ENCODE measurements at places on chromosomes 11 and 22.

DNA sequence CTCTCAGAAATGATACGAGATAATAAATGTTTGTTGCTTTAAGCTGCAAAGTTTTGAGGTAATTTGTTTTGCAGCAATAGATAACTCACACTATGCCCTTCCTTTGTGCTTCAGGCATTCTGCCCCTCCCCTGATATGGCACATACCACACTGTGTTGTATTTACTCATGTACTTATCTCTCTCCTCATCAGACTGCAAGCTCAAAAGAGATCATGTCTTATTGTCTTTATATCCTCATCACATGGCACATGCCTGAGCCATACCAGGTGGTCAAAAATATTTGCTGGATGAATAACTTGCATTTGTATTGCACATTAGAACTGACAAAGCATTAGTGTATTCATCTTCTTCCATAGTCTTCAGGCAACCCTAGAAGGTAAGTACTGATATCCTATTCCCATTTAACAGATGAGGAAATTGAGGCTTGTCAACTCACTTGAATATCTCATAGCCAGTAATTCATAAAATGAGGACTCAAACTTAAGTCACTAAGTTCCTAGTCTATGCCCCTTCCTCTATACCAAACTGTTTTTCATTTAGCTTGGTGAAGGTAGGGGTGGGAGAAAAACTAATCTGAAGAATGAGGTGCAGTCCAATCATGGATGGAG is 83.9 kb upstream of the EED start:
- no peaks in the 10 kb centered on the region for H3K36me3 ChIP-seq
- H3K27ac ChIP-seq = no peak overlapping the region
- H3K27me3 ChIP-seq = no peaks in the 10 kb centered on the region
- no peak overlapping the region for H3K4me3 ChIP-seq

GRCh38 chr22:43535741-43536140 is 123.9 kb downstream of the MPPED1 start:
- H3K4me3 ChIP-seq = no peak overlapping the region
- H3K4me1 ChIP-seq = no peaks in the 10 kb centered on the region
- no peaks in the 10 kb centered on the region for H3K36me3 ChIP-seq
- H3K27ac ChIP-seq = no peak overlapping the region
- H3K27me3 ChIP-seq = no peaks in the 10 kb centered on the region

DNA sequence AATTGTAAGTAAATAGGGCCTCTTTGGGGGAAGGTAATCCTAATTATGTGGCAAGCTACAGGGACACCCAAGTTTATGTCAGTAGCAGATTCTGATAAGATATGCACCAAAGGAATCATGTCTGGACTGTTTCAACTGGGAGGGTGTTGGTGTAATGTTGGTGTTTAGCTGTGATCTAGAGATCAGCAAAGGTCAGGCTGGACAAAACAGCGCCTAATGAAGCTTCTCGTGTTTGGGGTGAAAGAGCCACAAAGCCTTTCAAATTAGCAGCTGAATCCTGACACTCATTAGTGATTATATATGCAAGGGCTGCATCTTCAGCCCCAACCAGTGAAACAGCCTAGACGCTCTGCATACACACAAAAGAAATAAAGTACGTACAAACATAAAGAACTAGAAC is 106.3 kb downstream of the MPPED2 start:
- H3K27ac ChIP-seq = peak overlapping the region; percentile 25
- H3K4me1 ChIP-seq = peaks cover 8% of the 10 kb centered on the region
- no peaks in the 10 kb centered on the region for H3K27me3 ChIP-seq

DNA sequence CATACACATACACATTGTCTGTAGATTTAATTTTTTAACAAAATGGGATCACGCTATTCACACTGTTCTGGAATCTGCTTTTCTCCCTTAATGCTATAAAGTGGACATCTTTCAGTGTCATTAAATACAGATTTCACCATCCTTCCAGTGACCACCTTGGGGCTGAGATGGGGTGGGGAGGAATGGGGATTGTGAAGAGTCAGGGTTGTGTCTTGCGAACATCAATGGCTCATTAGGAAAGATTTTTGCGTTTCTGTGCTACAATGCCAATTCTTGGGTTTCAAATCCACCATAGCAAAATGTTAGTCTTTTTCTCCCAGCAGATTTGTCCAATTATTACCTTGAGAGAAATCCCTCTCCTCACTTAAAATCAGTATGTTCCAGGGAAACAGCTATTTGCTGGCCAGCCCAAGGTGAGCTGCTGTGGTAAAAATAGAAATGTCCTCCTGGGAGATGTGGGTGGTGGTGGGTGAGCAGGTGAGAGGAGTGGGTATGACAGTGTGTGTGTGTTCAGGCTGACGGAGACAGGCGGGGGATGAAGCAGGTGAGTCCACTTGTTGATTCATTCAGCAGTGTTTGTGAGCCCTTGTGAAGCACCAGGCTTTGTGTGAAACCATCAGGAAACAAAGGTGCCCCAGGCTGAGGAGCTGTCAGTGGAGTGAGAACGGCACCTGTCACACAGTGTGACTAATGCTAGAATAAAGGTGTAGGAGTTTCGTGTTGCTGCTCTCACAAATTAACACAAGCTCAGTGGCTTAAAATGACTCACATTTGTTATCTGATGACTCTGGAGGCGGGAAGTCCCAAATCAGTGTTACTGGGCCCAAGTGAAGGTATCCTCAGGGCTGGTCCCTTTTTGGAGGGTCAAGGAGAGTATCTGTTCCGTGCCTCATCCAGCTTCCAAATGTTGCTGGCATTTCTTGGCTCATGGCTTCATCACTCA is 1.7 kb upstream of the CBX6 start:
- H3K27me3 ChIP-seq = no peaks in the 10 kb centered on the region
- no peak overlapping the region for H3K4me3 ChIP-seq
- no peaks in the 10 kb centered on the region for H3K36me3 ChIP-seq
- peaks cover 9% of the 10 kb centered on the region for H3K4me1 ChIP-seq
- no peak for DNase-seq

GRCh38 chr22:20647586-20648305 is 126.2 kb upstream of the SERPIND1 start:
- no peak overlapping the region for H3K4me3 ChIP-seq
- no peaks in the 10 kb centered on the region for H3K27me3 ChIP-seq
- DNase-seq = no peak
- H3K27ac ChIP-seq = no peak overlapping the region
- no peaks in the 10 kb centered on the region for H3K36me3 ChIP-seq

DNA sequence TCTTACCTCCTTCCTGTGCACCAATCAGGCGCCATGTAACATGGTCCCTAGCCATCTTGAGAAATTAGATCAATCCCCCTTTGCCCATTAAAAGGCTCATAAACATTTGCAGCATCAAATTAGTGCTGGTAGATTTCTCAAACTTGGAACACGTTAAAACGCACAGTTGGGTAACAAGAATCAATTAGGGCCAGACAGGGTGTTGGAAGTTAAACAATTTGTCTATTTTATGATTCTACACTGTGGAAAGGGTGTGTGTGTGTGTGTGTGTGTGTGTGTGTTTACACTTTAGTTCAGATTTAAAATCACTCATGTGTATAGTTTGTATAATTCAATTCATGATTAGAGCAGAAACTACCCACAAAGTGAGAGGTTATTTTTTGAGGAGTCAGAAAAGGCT is 682.0 kb downstream of the OPCML start:
- H3K27ac ChIP-seq = no peak overlapping the region
- no peak overlapping the region for H3K4me3 ChIP-seq
- H3K36me3 ChIP-seq = no peaks in the 10 kb centered on the region
- H3K4me1 ChIP-seq = no peaks in the 10 kb centered on the region

- no peak overlapping the region for H3K27ac ChIP-seq
- no peaks in the 10 kb centered on the region for H3K36me3 ChIP-seq
- no peaks in the 10 kb centered on the region for H3K4me1 ChIP-seq
- H3K4me3 ChIP-seq = no peak overlapping the region
- H3K27me3 ChIP-seq = no peaks in the 10 kb centered on the region
Measured at GRCh38 chr11:9330387-9331384, 16.3 kb upstream of the TMEM41B start.

- H3K4me1 ChIP-seq = peaks cover 3% of the 10 kb centered on the region
- peak; percentile 53 for DNase-seq
- no peaks in the 10 kb centered on the region for H3K27me3 ChIP-seq
- no peak overlapping the region for H3K27ac ChIP-seq
Measured at GRCh38 chr11:61657566-61658290, 22.5 kb upstream of the DAGLA start.

GRCh38 chr22:31091106-31091975 is 10.2 kb downstream of the SMTN start:
- H3K4me1 ChIP-seq = no peaks in the 10 kb centered on the region
- peak overlapping the region; percentile 14 for H3K4me3 ChIP-seq
- H3K36me3 ChIP-seq = peaks cover 25% of the 10 kb centered on the region
- DNase-seq = no peak
- peak overlapping the region; percentile 53 for H3K27ac ChIP-seq

DNA sequence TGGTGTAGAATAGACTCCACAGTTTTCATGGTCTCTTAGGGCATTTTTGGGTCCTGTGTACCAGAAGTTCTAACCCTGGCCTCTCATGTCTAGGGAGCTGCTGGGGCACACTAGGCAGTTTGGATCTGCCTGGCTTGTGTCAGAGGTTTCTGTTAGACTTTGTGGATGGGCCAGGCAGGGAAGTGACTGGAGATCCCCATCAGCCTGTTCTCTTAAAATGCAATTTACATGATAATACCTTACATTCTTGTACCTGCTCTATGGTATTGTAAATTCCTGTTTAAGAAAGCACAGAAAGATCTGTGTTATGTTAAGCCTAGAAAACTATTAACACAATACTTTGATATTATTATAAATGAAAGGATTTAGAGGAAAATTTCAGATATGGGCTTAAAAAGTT is 104.0 kb downstream of the ARHGAP42 start:
- no peaks in the 10 kb centered on the region for H3K4me1 ChIP-seq
- no peak for DNase-seq
- H3K27ac ChIP-seq = no peak overlapping the region

DNA sequence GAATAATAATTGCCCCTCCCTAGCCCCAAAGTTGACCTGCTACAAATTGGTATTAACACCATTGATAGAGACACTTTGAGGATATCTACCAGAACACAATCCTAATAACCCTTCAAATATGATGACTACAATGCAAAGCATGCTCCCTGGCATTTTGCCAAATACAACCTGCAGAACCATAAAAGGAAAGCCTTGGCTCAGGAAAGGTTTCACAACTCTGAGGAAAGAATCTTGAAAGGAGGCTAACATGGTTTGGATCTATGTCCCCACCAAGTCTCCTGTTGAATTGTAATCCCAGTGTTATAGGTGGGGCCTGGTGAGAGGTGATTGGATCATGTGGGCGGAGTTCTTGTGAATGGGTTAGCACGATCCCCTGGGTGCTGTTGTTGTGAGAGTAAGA is 140.4 kb upstream of the ARHGAP42 start:
- H3K36me3 ChIP-seq = no peaks in the 10 kb centered on the region
- H3K27ac ChIP-seq = no peak overlapping the region
- no peaks in the 10 kb centered on the region for H3K4me1 ChIP-seq
- no peak for DNase-seq
- no peak overlapping the region for H3K4me3 ChIP-seq

GRCh38 chr22:42926104-42926503 is 69.0 kb upstream of the ARFGAP3 start:
- no peaks in the 10 kb centered on the region for H3K36me3 ChIP-seq
- no peaks in the 10 kb centered on the region for H3K27me3 ChIP-seq
- H3K4me3 ChIP-seq = no peak overlapping the region
- DNase-seq = peak; percentile 77

- H3K4me1 ChIP-seq = no peaks in the 10 kb centered on the region
- H3K27ac ChIP-seq = no peak overlapping the region
- no peak for DNase-seq
- H3K4me3 ChIP-seq = no peak overlapping the region
- H3K36me3 ChIP-seq = no peaks in the 10 kb centered on the region
Measured at GRCh38 chr11:42996421-42997307, 315.1 kb upstream of the API5 start.

- no peaks in the 10 kb centered on the region for H3K4me1 ChIP-seq
- DNase-seq = no peak
- H3K27me3 ChIP-seq = no peaks in the 10 kb centered on the region
- H3K36me3 ChIP-seq = no peaks in the 10 kb centered on the region
Measured at GRCh38 chr11:101944923-101945322, 28.6 kb upstream of the ANGPTL5 start.

DNA sequence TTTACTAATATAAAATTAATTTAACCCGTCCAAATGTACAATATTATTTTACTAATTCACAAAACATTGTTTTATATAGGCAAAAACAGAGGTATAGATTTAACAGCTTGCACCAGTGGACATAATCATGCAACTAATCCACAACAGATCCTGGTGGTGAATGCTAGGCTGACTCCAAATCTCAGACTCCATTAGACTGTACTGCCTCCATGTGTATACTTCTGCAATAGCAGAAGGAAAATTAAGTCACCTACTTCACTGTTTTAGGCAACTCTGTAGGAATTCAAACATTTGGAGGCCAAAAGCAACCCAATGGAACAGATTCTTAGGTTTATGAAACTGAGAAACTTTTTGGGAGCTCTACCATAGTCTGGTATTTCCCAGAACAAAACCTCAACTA is 30.0 kb upstream of the RAB39A start:
- no peaks in the 10 kb centered on the region for H3K4me1 ChIP-seq
- no peak overlapping the region for H3K4me3 ChIP-seq
- peak; percentile 5 for DNase-seq
- H3K36me3 ChIP-seq = no peaks in the 10 kb centered on the region

- H3K27ac ChIP-seq = no peak overlapping the region
- H3K4me1 ChIP-seq = no peaks in the 10 kb centered on the region
- no peaks in the 10 kb centered on the region for H3K36me3 ChIP-seq
- H3K27me3 ChIP-seq = no peaks in the 10 kb centered on the region
Measured at GRCh38 chr11:72869831-72870230, 55.6 kb downstream of the ATG16L2 start.

- DNase-seq = no peak
- H3K4me3 ChIP-seq = no peak overlapping the region
- H3K36me3 ChIP-seq = no peaks in the 10 kb centered on the region
- no peaks in the 10 kb centered on the region for H3K4me1 ChIP-seq
- no peaks in the 10 kb centered on the region for H3K27me3 ChIP-seq
- H3K27ac ChIP-seq = no peak overlapping the region
Measured at GRCh38 chr11:70931430-70931829, 320.9 kb downstream of the SHANK2 start.

- no peaks in the 10 kb centered on the region for H3K27me3 ChIP-seq
- H3K4me3 ChIP-seq = peak overlapping the region; percentile 95
- H3K4me1 ChIP-seq = peaks cover 8% of the 10 kb centered on the region
- no peak for DNase-seq
- peaks cover 3% of the 10 kb centered on the region for H3K36me3 ChIP-seq
Measured at GRCh38 chr11:61966734-61967115, 709 bp downstream of the FTH1 start.

GRCh38 chr11:74018331-74019005 is 9.6 kb upstream of the UCP3 start:
- no peaks in the 10 kb centered on the region for H3K36me3 ChIP-seq
- no peaks in the 10 kb centered on the region for H3K27me3 ChIP-seq
- no peak overlapping the region for H3K27ac ChIP-seq
- H3K4me1 ChIP-seq = no peaks in the 10 kb centered on the region
- DNase-seq = peak; percentile 62

GRCh38 chr11:69391192-69392103 is 90.0 kb upstream of the LINC01488 start:
- H3K27me3 ChIP-seq = no peaks in the 10 kb centered on the region
- no peaks in the 10 kb centered on the region for H3K36me3 ChIP-seq
- no peaks in the 10 kb centered on the region for H3K4me1 ChIP-seq
- no peak overlapping the region for H3K27ac ChIP-seq
- no peak for DNase-seq
- no peak overlapping the region for H3K4me3 ChIP-seq

- no peaks in the 10 kb centered on the region for H3K27me3 ChIP-seq
- peak overlapping the region; percentile 36 for H3K27ac ChIP-seq
- no peaks in the 10 kb centered on the region for H3K4me1 ChIP-seq
- H3K4me3 ChIP-seq = no peak overlapping the region
- H3K36me3 ChIP-seq = no peaks in the 10 kb centered on the region
Measured at GRCh38 chr11:94747146-94747545, 21.0 kb upstream of the AMOTL1 start.

Data from prostate gland (tissue), 2 donors.